CD8-positive, alpha-beta memory T cell (primary cell): ENCODE measurements at places on chromosomes 12 and 14.

DNA sequence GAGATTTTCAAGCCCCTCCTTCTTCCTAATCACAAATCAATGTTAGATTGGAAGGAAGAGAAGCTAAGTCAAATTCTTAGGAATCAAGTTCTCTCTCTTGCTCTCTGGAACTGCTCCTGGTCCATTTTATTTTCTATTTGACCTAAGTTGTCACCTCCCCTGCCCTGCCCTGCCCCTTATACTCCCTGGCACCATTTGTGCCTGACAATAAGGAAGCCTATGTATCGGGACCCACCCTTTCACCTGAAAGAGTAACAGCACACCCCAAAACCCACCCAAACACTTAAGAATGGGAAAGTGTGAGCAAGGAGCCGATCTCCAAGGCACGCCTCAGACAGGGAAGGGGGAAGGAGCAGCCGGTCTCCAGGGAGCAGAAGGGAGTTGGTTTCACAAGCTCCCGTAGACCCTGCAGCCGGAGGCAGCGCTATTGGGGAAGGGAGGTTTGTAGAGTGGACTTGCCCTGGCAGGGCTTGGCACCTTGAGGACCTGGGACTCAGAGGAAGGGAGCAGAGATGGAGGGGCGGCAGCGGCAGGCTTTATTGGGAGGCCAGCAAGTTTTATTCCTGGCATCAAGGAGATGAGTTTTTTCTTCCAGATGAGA lies 1.6 kb downstream of the LRRC74A start:
- no peak for DNase-seq

- no peak for DNase-seq
These were observed 49.1 kb downstream of the CYP46A1 start for GRCh38 chr14:99733211-99733539.

DNA sequence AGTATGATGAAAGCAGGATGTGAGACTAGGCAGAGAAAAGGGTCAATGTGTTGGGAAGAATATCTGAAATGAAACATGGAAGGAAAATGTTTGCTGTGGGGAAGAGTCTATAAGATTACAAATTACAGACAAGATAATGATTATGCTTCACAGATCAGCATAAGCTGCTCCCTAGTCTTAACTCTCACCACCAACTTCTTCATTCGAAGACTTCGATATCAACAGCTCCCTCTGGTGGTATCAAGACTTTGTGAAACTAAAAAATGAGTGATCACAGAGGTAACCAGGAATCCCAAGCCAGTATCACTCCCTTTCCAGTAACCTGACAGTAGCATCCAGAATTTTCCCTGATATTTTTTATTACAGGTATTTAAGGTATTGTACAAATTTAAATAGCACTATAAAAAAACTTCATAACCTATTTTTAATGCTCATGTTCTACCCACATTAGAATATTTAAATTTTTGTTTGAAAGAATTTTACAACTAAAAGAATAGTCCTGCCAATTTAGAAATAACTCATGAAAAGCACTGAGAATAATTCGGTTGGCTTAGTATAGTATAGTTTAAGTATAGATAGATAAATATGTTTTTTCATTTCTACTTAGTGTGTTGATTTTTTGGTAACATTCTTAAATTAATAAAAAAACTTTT lies 84.4 kb downstream of the C2CD5 start:
- DNase-seq: no peak

- DNase-seq: no peak
These were observed 13.9 kb upstream of the PCED1B start for GRCh38 chr12:47065546-47065945.
